ENCODE measurements at places on chromosomes 1 and 21.

DNA sequence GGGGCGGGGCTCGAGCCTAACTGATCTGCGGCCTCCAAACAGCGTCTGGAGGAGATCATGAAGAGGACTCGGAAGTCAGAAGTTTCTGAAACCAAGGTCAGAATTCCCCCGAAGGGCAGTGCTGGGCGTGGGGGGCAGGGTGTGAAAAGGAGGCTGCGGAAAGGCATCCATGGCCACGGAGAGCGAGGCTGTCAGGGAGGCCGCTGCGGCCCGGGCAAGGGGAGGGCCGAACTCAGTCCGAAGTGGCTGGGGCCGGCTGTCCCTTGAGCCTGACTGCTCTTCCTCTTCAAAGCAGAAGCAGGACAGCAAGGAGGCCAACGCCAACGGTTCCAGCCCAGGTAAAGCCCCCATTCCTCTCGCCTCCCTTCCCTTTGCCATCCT, 23.2 kb downstream of the MAP7D1 start:
- no peak for DNase-seq

- no peak for DNase-seq
These were observed 351.4 kb downstream of the NUF2 start for GRCh38 chr1:163672976-163673758.

- DNase-seq = no peak
These were observed 88.2 kb downstream of the PAPPA2 start for GRCh38 chr1:176551146-176551545.

DNA sequence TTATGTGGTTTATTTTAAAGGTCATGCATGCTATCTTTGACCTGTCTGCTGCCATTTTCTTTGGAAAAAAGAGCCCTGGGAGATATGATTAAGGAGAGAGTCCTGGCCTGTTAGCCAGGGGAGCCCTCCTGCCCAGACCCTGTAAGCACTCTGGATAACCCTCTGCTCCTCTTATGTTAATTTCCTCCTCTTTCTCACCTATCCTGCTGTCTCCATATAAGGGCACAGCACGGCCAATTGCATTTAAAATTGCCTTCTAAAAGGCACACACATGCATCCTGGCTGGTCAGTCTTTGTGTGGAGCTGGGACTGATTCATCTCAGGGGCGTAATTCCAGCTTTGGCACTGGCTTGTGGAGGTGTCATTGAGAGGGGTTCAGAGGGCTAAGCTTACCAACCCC, 158.9 kb downstream of the ST6GALNAC5 start:
- DNase-seq = no peak

- DNase-seq = no peak
These were observed 6.9 kb downstream of the ENO1 start for GRCh38 chr1:8871539-8871935.

DNA sequence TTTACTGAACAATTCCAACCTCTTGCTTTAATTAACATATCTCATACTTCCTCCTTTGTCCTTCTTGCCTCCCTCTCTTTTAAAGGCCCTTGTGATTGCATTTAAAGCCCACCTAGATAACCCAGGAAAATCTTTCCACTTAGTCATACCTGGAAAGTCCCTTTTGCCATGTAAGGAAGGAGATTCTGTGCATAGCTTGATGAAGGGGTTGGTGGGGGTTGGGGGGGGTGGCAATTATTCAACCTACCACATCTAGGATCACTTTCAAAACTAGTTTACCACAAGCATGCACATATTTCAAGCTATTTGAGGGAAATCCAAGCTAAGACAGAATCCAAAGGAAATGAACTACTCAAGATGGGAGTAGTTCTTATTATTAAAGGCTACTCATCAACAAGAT, 249.1 kb upstream of the PTBP2 start:
- DNase-seq = peak; percentile 2

GRCh38 chr1:43058545-43059360, 100.1 kb upstream of the SLC2A1 start:
- DNase-seq = peak; percentile 79

DNA sequence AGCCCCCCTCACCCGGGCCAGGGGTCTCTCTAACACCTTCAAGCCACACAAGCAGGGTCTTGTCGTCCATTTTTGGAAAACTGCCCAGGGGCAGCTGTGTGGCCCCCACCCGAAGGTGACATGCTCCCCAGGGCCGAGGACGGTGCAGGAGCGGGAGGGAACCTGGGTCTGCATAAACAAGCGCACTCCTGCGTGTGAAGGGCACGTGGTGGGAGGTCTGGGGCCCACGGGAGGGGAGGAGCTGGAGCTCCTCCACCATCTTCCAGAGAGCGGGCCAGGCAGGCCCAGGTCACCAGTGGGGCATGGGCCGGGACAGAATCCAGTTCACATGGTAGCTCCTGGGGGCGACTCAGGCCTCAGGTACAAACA, 16.5 kb downstream of the CFAP74 start:
- no peak for DNase-seq

- peak; percentile 51 for DNase-seq
These were observed 116.3 kb upstream of the C1orf21 start for GRCh38 chr1:184270556-184270955.

- DNase-seq = no peak
These were observed 165.3 kb downstream of the SDCCAG8 start for GRCh38 chr1:243420946-243421685.

- DNase-seq = no peak
These were observed 20.1 kb upstream of the AJAP1 start for GRCh38 chr1:4634156-4634792.

GRCh38 chr1:87880098-87880760, 551.5 kb downstream of the LMO4 start:
- no peak for DNase-seq

GRCh38 chr1:156389311-156389710, 20.3 kb downstream of the RHBG start:
- no peak for DNase-seq

GRCh38 chr1:78053498-78053897, 7.7 kb downstream of the GIPC2 start:
- no peak for DNase-seq
